ENCODE measurements at places on chromosomes 7 and 10. TPM values are rescaled to one million over a fixed set of nuclear protein-coding genes. Genes with fewer than 3 reads are reported as not detected.
A peak's percentile ranks its signal among the peaks of the same experiment; 100 is the strongest.

GRCh38 chr10:118482393-118483331 is 112.8 kb downstream of the PRLHR start:
- no peak for DNase-seq

- DNase-seq: no peak
These were observed 54.7 kb upstream of the EGR2 start for GRCh38 chr10:62870866-62871265.

GRCh38 chr10:50407076-50407801 is 155.9 kb upstream of the ASAH2 start:
- no peak for DNase-seq

- no peak for DNase-seq
These were observed 76.5 kb downstream of the TNS3 start for GRCh38 chr7:47505312-47506007.

The PRSS2 gene
- polyA plus RNA-seq: not detected

- peak; percentile 80 for DNase-seq
These were observed 22.6 kb downstream of the EPDR1 start for GRCh38 chr7:37942934-37943610.

The PTPN20 gene
- 6.6 TPM for polyA plus RNA-seq

The IGFBP1 gene
- polyA plus RNA-seq: not detected

The TMEM178B gene
- polyA plus RNA-seq: 5.7 TPM

DNA sequence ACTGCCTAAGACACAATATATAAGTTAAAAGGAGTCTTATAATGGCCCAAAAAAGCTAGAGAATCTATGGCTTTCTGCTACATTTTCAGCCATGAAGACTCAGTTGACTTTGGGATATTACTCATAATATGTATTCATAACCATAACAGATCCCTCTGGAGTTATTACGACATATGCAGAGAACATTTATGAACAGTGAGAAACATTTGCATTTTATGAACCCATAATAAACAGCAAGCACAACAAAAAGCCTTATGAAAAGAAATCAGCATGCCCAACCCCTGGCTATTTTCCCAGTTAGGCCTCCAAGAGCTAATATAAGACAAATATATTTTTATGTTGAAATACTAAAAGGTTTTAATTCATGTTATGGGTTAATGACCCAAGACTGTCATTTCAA is 52.4 kb downstream of the ARMH3 start:
- DNase-seq: no peak

DNA sequence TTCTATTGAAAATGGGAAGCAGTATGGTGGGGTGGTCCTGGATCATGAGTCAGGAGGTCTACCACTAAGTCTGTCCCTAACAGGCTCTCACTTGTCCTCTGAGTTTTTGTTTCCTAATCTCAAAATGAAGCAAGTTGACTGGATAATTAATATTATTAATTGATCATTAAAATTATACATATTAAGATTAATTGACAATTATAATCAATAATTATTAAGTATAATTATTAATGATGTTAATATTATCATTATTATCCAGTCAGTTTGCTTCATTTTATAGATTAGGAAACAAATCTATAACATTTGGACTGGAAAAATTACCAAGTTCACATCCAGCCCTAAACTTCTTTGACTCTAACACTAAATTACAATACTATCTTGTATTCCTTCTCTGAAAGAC is 174.2 kb upstream of the KMT2E start:
- no peak for DNase-seq

- peak; percentile 3 for DNase-seq
These were observed 89.7 kb upstream of the RET start for GRCh38 chr10:42987121-42987541.

The HOXA10 gene
- polyA plus RNA-seq: 0.06 TPM

DNA sequence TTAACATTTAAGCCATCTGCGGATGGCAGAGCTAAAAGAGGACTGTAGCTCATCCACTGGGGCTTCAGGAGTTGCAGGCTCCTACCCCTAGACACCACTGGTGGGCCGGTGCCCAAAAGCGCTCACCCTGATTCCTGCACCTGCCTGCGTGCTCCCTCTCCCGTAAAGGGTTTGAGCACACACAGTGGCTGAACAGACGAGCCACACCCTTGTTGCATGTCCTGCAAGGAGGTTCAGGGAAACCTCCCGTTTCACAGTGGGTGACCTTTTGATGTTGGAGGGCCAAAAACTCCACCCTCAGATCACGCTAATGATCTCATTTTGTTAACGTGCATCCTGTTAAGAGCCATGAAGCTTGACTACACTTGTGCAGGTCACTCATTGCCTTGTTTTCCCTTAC is 37.9 kb downstream of the SYPL1 start:
- DNase-seq: no peak

The NUDT13 gene
- polyA plus RNA-seq: 5.8 TPM

DNA sequence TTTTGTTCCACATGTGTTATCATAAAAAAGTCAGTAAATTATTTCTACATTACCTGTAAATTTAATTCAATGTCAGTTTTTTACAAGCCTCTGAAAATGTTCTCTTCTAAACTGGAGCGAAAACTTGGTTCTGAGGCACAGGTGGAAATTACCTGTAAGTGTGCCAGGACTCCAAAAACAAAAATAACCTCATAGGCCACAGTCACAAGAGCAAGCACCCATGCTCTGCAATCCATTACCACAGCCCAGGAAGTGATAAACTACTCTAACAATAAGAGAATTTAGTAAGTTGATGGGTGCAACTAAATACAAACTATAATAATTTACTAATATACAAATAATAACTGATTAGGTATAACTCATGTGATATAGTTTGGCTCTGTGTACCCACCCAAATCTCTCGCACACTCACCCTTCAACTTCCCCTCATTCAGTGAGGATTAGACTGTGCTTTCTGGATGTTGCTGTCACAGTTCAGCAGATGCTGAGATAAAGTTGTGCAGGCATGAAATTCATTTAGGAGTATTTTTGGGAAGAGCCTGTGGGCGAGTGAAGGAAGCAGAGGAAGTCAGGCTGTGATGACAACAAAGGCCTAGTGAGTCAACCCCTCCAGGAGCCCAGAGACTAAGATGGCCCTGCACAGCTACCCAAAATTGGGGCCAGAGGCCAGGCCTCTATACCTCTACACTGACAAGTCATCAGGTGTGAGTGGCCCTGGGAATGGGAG is 16.3 kb upstream of the GIMAP6 start:
- no peak for DNase-seq

- DNase-seq: no peak
These were observed 5.5 kb downstream of the OGDHL start for GRCh38 chr10:49756641-49757040.

DNA sequence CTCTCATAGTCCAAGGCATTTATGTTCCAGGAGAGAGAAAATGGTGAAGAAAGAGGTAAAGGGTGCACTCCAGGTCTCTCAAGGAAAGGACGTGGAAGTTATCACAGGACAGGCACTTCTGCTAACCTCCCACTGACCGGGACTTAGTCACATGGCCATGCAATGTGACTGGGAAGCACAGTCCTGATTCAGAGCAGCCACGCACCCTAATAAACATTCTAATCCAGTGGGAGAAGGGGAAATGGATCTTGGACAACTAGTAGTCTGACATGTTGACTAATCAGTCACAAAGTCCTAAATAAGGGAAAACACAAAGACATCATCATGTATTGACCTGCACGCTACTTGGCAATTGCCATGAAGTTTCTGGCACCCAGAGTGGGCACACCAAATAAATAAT is 417.5 kb upstream of the ZMIZ1 start:
- no peak for DNase-seq

GRCh38 chr10:71045936-71046335 is 157.6 kb upstream of the PCBD1 start:
- DNase-seq: no peak

DNA sequence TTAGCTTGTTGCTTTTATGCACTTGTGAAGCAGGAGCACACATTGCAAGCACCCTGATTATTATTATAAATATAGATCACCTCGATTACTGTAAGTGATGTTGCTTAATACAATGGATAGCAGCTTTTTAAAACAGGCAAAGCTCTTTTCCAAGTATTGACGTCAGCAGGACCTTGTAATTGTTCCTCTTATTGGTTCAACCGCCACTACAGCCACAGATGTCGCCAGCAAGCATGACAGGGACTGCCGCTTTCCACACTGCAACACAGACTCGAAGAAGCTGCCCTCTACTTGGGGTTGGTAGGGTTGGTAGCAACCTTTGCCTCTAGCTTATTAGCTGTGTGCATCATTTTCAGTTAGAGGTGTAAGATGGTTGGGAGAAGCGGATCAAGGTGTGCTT is 167.6 kb downstream of the ZNF365 start:
- DNase-seq: peak; percentile 31

DNA sequence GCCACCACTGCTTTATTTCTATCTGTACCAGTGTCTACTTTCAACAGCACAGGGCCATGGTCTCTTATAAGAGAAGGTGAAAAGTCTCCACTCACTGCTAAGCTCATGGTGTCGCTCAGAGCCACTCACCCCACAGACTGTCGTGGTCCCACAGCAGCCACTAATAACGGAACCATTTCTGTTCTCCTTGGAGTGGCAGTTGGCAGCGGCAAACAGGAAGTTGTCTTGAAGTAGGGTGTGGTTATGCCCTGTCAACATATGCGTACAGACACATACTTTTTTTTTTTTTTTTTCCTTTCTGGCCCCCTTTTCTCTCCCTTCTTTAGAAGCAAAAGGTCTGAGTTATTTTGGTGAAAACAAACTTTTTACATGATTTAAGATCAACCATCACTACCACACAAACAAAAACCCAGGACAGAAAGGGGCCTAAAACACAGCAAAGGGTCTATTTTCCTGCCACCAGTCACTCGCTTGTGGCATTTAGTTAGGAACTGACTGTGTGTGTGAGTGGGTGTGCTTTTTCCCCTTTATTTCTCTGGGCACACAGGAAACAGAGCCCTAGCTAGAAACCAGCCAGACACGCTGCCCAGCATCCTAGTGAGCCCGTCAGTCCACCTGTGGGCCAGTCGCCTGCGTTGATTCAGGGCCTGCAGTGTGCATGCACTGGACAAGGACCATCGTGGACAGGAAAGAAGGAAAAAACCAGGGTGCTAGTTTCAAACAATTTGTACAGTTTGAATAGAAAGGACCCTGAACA is 96.7 kb upstream of the EFCAB10 start:
- no peak for DNase-seq

DNA sequence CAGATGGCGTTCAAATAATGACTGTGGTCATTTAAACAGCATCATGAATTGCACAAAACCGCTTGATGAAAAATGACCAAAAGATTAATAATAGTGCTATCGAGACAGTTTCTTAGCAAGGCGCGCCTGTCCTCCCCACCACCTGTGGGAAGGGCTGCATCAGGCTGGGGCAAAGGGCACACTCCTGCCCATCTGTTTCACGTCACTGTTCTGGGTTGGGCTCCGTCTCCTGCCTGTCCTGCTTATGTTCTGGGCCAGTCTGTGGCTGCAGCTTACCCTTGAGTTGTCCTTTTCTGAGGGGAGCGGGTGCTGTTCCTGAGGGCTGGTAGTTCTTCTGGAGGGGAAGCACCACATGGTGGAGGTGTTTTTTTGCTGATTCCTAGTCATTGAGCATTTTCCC is 13.3 kb downstream of the RBM17 start:
- no peak for DNase-seq

- DNase-seq: no peak
These were observed 99.6 kb downstream of the C10orf90 start for GRCh38 chr10:126570621-126571602.

The ACTL6B gene
- not detected for polyA plus RNA-seq

- no peak for DNase-seq
These were observed 2.0 kb upstream of the CALD1 start for GRCh38 chr7:134777470-134777869.

DNA sequence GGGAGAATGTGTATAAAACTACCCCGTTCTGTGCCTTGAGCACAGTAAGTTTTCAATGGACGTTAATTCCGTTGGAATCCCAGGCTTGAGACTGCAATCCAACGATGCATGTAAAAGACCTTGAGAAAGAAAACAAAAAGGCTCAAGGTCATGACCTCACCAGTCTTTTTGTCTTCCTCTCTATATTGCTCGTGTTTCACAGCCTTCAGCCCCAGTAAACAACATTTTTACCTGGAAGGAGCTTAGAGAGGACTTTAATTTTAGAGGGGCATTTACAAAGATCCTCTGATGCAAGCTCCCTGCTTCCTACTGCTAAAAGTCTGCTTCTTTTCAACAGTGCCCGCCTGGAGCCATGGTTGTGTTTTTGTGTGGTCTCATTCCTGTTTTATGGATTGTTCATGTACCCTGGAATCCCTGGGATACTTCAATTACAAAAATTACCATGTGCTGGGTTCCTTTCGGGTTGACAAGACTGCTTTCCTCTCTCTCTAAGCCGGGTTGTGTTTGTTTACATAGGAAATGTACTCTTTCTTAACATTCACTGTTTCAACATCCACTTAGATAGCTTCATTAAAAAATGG is 320.1 kb upstream of the NFE2L3 start:
- DNase-seq: no peak

GRCh38 chr10:93812659-93813338 is 55.1 kb downstream of the LGI1 start:
- DNase-seq: no peak

The LIPF gene
- polyA plus RNA-seq: not detected

DNA sequence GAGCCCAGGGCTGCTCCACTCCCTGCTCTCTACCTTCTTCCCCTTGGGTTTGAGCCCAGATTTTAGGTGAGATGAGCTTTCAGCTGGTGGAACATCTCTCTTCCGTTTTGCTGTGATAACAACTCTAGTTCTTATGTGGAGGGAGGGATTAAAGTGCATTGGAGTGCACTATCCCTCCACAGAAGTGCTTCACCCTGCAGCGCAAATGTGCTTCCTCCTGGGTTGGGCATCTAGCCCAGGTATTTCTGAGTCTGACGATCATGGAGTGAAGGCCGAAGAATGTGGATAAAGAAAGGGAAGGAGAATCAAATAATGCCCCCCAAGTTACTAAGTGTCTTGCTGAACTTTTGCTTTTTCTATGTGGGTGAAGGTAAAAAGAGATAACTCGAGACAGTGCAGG is 157.4 kb downstream of the CACNB2 start:
- no peak for DNase-seq

The EVX1 gene
- polyA plus RNA-seq: not detected

DNA sequence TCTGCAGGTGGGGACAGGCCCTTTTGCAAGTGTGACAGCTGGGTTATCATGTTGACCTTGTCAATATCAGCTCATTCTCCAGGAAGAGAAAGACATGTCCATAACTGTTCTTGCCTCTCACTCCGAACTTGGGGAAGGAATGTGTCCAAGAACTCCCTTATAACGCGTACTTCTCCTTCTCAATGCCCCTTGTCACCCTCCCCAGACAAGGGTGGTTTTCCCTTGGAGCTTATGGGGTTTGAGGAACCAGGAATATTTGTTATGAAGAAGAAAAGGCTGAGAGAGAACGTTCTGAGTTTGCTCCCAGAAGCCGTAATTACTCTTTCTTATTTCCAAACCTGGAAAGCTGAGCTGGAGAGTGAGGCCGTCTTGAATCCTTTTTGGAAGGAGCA is 77.4 kb downstream of the MKI67 start:
- DNase-seq: no peak

The TDRD1 gene
- 0.27 TPM for polyA plus RNA-seq

The CEP55 gene
- polyA plus RNA-seq: not detected

The ADAM22 gene
- polyA plus RNA-seq: 0.27 TPM

All from heart left ventricle (tissue), 16 donors.